ENCODE measurements at places on chromosomes 3 and 15.

GRCh38 chr15:78004919-78005634, 72.4 kb downstream of the TBC1D2B start:
- peak; percentile 43 for DNase-seq

DNA sequence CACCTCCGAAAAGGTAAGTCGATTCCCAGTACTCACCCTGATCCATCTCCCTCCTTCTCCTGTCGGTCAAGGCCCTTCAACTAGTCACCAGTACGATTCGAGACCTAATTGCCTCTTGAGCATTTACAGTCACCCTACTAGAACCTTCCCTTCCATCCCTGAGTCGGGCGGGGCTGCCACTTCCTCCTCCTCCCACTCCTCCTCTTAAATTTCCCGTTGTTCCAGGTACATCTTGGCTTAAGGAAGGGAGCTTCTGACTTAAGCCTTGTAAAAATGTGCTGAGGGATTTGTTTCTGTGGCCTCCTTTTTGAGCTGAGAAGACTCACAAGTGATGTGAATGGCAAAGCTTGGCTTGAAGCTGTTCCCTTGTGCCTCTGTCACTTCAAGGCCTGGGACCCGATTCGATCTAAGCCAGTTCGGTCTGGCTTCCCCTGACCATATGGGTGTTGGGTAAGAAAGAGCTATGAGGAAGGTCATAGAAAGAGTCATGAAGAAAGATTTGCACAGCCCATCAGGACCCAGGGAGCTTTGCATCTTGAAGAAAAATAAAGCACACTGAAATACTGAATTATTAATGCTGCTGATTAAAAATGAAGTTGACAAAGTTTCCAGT, 28.1 kb downstream of the LCMT2 start:
- DNase-seq, result no peak

- no peak for DNase-seq
Observed at GRCh38 chr3:157087780-157088600, 72.0 kb downstream of the CCNL1 start.

- DNase-seq, result no peak
Observed at GRCh38 chr3:12630292-12630691, 33.6 kb downstream of the RAF1 start.

DNA sequence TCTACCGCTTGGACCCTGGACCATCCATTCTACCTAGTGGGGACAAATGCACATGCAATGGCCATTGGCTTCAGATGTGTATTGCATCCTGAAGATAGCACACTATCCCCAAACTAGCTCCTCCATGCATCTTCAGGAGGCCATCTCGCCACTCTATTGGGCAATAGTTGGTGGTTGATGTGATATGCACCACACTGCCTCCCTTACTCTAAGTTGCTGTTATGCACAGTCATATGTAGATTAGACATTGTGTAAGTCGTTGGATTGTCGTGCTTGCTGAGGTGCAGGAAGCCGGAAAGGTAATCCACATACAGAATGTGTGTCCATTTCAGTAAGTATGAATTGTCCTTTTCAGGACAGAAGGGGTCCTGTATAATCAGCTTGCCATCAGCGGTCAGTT, 26.7 kb upstream of the PLA2G4D start:
- no peak for DNase-seq

- DNase-seq, result no peak
Observed at GRCh38 chr15:101272584-101272983, 4.7 kb downstream of the SELENOS start.

DNA sequence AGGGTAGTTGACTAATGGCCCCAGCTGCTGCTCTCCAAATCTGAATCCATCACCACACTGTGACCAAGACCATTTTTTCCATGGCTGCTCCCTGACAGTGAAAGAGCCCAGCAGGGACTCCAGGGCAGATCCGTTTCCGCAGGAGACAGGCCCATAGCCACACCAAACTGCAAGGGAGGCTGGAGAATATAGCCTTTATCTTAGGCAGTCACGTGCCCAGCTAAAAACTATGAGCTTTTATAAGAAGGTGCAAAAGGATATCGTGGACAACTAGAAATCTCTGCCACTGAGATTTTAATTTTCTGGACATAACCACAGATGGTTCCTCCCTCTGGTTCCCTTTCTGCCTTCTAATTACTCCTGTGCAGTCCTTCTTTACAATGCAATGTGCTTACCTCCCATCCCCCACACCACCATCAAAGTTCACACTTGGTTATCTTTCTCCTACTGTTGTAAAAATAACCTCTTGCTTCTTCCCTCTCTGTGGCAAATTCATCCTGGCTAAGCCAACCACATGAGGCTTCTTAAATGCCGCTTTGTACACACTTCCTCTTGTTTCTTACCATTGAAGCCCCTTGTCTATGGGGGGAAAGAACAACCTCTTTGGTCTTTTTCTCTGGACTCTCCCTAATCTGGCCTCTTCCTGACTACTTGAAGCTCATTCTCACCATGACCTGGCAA, 233.7 kb downstream of the SHQ1 start:
- no peak for DNase-seq

DNA sequence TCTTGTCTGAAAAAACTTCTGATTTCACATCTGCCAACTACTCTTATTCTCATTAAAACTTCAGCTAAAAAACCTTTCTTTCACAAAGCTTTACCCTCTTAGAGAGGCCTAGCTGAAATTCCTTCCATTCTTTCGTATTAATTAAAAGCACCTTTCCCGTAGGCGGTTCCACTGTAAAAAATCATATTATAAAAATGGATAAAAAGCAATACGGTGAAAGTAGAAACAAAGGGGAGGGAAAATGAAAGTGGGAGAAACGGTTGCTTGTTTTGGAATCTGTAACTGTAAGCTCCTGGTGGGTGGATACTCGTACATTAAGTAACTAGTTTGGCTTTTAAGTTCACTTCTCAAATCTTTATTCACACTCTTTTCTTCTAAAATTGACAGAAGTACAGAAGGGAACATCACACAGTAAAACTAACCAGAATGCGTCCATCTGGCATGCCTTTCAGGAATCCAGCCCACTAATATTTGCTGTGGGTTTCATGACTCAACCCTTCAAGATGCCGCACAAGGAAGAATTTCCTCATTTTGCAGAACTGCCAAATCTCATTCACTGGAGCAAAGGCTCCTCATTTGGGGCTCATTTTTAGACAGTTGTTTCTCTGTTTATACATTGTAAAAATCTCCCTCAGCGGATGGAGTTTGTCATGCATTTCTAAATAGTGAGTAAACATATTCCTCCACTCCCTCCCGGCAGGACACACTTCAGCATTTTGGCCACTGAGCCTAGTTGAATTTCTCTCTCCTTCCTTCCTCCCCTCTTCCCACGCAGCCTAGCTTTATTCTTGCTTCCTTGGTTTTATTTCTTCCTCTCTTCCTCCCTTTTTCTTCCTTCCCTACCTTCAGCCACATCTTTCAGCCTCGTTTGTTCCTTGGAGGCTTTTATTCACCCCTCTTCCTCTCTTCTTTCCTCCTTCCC, 419.5 kb upstream of the NAALADL2 start:
- DNase-seq, result peak; percentile 52

GRCh38 chr3:174340624-174341587, 518.2 kb upstream of the NAALADL2 start:
- DNase-seq, result no peak

GRCh38 chr15:75648156-75649000, 666 bp downstream of the SNX33 start:
- DNase-seq, result no peak

DNA sequence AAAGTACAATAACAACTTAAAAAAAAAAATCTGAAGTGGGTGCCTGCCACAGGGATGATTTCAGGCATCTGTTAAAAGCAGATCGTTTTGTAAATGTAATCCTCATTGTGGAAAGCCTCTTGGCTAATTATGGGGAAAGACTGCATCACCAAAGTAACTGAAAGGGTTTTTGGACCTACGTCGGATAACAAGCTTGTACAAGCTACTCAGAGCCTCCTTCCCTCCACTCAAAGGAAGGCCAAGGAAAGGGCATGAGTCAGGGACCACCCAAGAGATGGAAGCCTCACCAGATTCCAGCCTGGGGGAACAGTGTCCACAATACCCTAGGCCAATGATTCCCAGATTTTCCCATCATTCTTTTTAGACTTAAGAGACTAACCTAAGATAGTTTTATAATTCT, 84.3 kb downstream of the ATP1B3 start:
- DNase-seq, result no peak

- DNase-seq, result no peak
Observed at GRCh38 chr15:94041746-94042145, 189.6 kb upstream of the MCTP2 start.

DNA sequence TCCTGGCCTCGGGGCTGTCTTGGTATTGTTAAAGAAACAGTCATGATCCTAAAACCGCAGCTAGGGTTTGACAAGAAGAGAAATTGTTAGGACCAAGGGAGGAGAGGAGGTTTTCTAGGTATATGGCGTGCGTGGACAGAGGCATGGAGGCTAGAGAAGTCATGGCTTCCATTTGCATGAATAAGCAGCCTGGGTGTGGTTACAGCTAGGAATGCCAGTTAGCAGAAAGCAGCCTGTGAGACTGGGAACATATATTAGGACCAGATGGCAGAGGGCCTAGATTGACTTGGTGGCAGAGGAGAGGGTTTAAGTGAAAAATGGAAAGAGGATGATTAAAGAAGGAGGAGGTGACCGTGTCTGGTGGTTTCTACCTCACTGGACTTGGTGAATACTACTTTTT, 573.6 kb upstream of the ARRDC4 start:
- DNase-seq, result no peak

- peak; percentile 19 for DNase-seq
Observed at GRCh38 chr3:36538136-36538749, 157.9 kb downstream of the STAC start.

- no peak for DNase-seq
Observed at GRCh38 chr3:105284876-105285275, 81.8 kb upstream of the ALCAM start.

GRCh38 chr15:85155360-85155759, 173.7 kb downstream of the PDE8A start:
- no peak for DNase-seq

DNA sequence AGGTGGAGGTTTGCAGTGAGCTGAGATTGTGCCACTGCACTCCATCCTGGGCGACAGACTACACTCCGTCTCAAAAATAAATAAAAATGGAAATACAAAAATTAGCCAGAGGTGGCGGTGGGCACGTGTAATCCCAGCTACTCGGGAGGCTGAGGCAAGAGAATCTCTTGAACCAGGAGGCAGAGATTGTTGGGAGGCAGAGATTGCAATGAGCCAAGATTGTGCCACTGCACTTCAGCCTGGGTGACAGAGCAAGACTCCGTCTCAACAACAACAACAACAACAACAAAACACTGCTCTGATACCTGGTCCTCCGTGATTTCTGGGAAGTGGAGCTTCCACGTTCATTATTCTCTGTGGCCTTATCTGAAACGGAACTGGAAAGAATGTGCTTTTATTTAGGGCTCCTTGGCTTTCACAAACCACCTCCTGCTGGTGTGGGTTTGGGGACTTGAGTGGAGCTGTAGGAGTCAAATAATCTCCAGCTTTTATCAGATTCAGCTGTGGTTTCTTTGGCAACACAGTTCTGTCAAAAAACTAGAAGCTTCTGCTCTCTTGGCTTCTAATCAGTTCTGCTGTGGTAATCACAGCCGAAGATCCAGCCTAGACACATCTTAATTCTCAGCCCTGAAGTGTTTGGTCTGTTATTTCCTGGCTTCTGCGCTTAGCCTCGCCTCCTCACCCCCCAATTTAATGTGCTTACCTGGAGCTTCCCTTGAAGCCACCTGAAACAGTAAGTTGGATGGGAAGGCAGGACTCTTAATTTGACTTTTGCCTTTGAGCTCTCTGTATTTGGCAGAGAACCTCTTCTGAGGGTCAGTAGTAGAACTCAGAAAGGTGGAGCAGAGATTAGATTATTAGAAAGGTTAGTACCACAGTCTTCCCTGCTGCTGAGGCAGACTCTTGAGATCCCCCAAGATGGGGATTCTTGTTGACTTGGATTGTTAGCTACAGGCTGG, 21.4 kb downstream of the IRAK2 start:
- DNase-seq, result no peak

DNA sequence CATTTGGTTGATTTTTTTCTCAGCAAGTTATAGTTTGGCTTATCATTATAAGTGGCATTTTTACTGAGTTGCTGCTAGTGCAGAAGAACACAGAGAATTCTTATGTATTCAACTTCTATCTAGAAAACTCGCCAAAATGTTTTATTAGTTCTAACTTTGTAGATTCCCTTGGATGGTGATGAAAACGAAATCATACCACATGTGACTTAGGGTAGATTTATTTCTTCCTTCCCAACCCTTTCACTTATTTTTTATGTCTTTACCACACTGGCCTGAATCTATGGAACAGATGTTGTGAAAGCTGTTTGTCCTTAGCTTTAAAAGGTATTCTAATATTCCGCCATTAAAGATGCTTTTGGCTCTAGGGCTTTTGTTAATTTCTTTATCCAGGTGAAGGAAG, 503.3 kb upstream of the CFAP20DC start:
- no peak for DNase-seq

- no peak for DNase-seq
Observed at GRCh38 chr3:142270407-142270806, 45.0 kb upstream of the GK5 start.

- DNase-seq, result no peak
Observed at GRCh38 chr15:88834211-88834812, 31.1 kb downstream of the ACAN start.

DNA sequence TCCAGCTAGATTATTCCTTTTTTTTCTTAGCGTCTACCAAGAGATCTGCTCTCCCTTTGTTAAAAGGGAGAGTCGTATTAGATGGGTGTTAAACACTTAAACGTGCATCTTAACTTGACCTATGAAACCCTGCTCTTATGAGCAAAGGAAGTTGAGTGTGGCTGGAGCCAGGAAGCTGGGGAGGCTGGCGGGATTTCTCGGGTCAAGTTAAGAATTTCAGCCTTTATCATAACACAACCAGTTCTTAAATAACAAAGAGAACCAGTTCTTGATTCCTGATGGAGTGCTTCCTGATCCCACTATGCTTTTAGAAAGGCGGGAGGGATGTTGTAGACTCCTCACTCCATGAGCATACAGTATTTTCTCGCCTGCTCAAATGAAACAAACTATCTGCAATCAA, 215.1 kb downstream of the ITPR1 start:
- DNase-seq, result no peak

DNA sequence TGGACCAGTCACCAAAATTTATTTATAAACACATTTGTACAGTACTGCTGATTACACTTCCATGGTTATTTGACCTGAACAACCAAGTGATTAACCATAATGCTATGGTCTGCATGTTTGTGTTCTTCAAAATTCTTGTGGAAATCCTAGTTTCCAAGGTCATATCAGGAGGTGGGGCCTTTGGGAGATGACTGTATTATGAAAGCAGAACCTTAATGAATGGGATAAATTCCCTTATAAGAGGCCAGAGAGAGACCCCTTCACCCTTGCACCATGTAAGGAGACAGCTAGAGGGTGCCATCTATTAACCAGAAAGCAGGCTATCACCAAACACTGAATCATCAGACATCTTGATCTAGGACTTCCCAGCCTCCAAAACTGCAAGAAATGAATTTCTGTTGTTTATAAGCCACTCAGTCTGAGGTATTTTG, 1.9 kb downstream of the SCAPER start:
- DNase-seq, result peak; percentile 9

GRCh38 chr3:25783661-25784512, 644 bp upstream of the NGLY1 start:
- DNase-seq, result peak; percentile 50

GRCh38 chr3:74332165-74332564, 282.3 kb downstream of the CNTN3 start:
- no peak for DNase-seq
